ENCODE measurements at places on chromosomes 4 and X.

DNA sequence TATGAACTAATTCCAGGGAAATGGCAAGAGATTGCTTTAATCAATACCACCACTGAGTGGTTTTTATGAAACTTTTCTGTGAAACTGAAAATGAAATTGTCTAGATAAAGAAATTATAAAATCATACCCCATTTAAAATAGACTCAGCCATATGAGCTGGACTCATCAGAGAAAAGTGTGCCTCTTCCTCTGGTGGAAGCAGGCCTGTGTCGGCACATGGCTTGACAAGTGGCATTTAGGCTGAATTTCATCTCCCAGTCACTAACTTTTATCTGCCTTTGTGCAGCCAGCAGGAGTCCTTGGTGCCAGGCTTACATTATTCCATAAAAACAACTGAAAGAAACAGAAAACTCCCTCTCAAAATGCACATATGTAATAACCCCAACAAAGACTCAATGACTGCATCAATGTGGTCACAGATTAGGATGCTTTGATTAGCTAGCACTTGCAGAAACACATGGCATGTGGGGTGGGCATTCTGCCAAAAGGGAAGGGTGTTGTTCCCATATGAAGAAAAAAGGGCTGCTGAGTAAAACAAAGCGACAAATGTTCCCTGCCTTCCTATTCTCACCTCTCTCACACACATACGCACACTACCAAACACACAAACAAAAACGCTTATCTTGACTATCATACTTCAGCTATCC lies 232.3 kb downstream of the PABPC4L start:
- DNase-seq, result no peak

DNA sequence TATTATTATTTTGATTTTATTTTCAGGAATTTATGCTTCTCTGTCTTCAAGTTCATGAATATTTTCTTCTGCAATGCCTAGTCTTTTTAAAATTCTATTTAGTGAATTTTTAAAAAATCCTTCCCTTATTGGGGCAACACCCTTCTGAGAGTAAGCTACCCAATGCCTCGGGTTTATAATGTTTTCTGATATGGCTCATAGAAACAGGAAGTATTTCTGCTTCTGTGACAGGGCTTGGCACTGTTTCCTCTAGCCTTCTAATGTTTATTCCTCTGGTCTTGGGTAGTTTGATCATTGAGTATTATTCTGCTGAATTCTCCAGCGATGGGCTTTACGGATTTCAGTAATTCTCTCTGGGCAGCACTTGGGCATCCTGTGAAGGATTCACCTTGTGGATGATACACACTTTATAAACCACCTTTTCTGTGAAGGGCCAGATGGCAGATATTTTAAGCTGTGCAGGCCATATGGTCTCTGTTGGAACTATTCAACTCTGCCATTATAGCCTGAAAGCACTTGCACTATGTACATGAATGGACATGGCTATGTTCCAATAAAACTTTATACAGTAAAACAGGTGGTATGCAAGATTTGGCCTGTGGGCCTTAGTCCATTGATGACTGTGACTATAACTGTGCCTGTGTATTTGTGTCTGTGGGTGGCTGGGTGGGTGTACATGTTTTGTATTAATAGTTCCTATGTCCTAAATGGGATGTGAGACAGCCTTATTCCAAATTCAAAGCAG lies 95.9 kb upstream of the FAT1 start:
- DNase-seq, result no peak

- no peak for DNase-seq
Observed at GRCh38 chr4:163332526-163333406, at the start of gene NPY1R. Gene NPY1R, minus strand, starts transcription at chr4:163332596. Its CDS starts 6,042 bp downstream, at chr4:163326554.

GRCh38 chr4:167595898-167596297 lies 361.6 kb upstream of the SPOCK3 start:
- no peak for DNase-seq

- DNase-seq, result no peak
Observed at GRCh38 chr4:6905516-6906445, 3.8 kb upstream of the TBC1D14 start.

- DNase-seq, result no peak
Observed at GRCh38 chr4:140571620-140572019, 2.9 kb upstream of the UCP1 start.

DNA sequence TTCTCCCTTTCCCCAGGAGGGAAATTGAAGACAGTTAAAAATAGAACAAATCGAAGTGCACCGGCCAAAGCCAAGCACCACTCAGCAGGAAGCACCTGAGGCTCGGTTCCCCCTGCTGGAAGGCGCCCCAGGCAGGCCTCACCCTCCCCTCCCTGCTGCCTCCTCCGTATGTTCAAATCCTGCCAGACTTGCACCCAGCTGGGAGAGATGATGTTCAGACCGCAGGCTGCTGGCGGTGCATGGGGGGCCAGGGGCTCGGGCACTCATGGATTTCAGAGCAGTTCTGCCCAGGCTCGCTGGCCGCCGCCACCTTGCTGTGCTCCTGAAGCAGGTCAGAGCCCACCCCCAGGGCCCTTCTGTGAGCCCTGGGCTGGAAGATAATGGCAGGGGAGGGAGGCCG lies 91.4 kb downstream of the DCTD start:
- no peak for DNase-seq

DNA sequence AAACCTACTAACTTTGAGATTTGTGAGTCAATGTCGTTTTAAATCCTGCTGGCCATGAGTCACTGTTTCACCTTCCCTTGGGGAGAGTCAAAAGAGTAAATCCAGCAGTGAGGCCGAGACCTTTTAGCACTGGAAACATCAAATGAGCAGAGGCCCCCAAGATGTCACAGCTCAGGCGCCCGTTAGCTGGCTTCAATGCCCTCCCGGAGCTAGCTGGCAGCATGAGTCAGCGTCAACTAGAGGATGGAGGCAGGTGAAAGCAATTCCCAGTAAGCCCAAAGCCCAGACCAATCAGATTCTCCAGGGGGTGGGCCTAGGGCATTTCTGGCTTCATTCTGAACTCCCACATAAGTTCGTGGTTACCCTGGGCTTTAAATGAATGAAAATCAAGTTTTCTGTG lies 170.9 kb downstream of the CLCN4 start:
- DNase-seq, result no peak

- no peak for DNase-seq
Observed at GRCh38 chr4:44121210-44121609, 327.4 kb downstream of the KCTD8 start.

DNA sequence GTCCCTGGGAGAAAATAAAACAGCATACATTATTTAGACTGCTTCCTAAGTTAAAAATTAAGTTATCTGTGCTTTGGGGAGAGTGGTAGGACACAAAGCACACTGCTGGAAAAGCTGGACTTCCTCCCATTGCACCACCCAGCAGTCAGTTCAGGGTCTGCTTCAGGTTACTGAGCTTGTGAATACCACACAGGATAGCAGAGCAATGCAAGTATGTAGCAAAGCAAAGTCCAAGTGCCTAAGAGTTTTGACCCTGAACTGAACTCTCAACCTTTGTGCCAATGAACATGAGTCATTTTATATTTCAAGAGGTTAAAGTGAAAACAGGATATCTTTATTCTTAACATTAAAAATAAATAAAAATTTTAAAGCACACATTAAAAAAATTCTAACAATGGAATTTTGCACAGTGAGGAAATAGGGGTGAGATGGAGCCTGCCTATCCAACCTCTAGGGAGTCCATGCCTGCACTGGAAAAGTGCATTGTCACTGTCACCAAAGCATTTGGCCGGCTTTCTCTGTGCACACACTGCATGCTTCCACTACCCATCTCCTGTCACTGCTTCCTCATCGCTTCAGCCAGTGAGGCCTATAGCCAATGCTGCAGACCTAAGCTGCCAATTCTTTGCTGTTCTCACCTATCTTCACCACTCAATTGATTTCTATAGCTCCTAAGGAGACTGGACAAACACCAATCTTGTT lies 50.9 kb downstream of the ABCG2 start:
- no peak for DNase-seq

DNA sequence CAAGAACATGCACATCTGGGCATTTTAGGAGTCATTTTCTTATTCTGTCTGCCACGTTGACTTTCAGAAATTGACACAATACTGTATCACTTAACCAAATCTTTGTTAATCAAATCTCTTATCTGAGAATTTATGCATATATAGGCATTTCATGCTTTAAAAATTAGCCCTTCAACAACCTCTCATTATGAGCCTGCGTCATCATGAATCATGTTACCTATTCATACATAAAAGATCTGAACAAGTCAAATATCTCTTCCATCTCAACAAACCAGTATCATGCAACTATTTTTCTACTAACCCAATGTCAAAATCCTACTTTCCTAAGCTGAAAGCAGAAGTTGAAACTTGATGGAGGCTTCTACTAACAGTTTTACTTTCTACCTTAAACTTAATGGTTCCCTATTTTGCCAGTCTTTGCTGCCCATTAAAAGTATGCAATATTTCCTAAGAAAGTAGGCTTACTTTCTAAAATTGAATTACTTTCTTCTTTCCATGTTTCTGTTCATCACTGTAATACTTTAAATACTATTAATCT lies 1.8 kb downstream of the ADAM29 start:
- DNase-seq, result no peak

- DNase-seq, result peak; percentile 13
Observed at GRCh38 chr4:26372525-26373172, 51.8 kb downstream of the RBPJ start.

DNA sequence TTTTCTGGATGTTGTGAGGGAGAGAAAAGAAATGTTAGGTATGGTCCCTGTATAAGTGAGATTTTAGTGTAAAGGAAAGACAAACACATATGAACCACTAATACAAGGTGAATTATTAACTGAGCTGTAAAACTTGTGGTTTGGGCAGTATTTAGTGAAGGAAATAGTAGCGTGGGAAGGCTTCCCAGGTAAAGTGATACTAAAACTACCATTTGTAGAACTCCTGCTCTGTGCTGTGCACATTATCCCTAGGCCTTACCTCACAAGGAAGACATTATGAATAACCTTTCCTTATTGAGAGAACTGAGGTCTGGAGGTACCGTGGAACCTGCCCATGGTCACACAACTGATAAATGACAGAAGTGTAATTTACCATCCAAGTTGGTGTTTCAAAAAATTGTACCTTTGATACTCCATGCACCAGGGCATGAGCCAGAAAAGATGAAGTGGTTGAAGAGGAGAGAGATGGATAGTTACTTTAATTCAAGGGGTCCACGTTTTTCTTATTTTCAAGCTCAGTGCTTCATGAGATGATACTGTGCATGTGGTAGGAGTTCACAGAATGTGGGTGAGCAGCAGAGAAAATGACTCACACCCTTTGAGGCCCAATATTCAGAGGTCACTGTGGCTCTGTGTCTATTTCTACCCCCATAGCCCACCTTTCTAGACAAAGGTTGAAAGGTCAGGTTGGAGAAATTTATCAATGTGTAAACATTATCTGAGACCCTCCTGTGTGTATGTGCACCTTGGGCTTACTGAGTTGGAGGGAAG lies 2.6 kb upstream of the VSIG4 start:
- no peak for DNase-seq

DNA sequence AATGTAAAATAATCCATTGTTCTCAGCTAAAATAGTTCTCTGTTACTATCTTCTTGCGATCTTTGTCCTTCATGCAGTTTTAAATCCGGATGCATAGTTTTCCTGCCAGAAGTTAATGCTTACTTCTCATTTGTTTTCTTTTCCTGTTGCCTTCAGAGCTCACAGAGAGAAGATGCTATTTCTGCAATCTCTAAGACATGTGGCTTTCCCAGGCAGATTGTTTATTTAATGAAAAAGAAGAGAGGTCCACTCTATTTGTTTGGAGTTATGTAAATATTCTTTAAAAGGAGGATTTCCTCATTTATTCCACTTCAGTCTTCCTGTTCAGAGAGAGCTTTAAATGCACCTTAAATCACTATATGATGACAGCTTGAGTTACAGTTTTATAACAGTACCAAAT lies 39.3 kb upstream of the HPGD start:
- DNase-seq, result no peak

- DNase-seq, result no peak
Observed at GRCh38 chr4:3334316-3334715, 41.5 kb downstream of the RGS12 start.

DNA sequence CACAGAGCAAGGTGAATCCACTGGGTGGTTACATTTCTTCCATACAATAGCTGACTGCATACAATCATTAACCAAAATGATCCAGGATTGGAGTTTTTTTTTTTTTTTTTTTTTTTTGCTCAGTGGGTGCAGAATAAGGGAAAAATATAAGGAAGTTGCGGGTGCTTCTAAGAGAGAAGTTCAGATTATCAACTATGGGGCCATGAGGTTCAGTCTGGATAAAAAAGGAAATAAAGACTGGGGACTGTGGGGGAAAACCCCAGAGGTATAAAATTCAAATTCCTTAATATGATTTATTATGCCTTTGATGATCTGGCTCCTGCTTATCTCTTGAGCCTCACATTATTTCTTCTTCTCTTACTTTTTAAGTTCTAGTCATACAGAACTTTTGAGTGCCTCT lies 5.9 kb upstream of the EIF1AX start:
- no peak for DNase-seq

DNA sequence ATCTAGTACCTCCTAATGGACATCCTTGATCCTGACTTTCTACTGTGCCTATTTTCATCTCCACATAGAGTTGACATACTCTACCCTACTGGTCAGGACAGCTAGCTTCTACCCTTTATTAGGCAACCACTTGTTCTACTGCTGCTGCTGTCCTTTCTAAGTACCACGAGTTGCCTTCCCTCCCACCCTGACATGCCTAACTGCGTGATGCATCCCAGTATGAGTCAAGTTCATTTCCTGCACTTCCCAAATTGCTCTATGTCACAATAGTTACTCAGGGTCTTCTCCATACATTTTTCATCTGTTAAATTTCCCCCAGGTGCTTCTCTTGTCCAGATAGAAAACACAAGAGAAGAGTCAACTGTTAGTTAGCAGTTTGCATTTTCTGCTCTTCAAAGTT lies 133.4 kb downstream of the TBC1D19 start:
- DNase-seq, result no peak

DNA sequence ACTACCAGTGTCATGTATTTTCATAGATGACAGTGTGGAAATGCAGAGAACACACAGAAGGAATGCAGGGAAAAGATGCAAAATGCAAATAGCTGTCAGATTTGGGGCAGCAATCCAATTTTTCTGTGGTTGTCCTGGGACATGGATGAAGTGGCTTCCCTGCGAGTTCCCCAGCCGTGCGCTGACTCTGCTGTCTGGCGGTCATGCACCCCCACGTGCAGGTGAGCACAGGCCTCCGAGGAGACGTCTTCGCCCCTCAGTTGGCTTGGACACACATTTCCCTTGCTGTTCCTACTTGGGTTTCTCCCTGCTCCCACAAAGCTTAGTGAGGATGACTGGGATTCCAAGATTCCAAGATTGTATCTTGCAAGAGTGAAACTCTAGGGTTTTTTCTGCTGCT lies 24.4 kb downstream of the BLOC1S4 start:
- DNase-seq, result no peak

- DNase-seq, result no peak
Observed at GRCh38 chrX:53354669-53355068, 67.8 kb downstream of the SMC1A start.

GRCh38 chr4:54226404-54227255 lies 2.5 kb upstream of the PDGFRA start:
- no peak for DNase-seq
